ENCODE measurements at places on chromosomes 3 and 15. TPM values are rescaled to one million over a fixed set of nuclear protein-coding genes. Genes with fewer than 3 reads are reported as not detected.

The FSIP1 gene
- 0.16 TPM for total RNA-seq

The CACNA2D2 gene
- 0.66 TPM for total RNA-seq

The RLBP1 gene
- not detected for total RNA-seq

The HES1 gene
- total RNA-seq: 29.3 TPM

The RTP3 gene
- total RNA-seq: not detected

The BFSP2 gene
- not detected for total RNA-seq

All from subcutaneous adipose tissue (tissue), 4 donors.